HS-5 (cell line): ENCODE measurements at places on chromosomes 16 and 17.
A peak's percentile ranks its signal among the peaks of the same experiment; 100 is the strongest.

DNA sequence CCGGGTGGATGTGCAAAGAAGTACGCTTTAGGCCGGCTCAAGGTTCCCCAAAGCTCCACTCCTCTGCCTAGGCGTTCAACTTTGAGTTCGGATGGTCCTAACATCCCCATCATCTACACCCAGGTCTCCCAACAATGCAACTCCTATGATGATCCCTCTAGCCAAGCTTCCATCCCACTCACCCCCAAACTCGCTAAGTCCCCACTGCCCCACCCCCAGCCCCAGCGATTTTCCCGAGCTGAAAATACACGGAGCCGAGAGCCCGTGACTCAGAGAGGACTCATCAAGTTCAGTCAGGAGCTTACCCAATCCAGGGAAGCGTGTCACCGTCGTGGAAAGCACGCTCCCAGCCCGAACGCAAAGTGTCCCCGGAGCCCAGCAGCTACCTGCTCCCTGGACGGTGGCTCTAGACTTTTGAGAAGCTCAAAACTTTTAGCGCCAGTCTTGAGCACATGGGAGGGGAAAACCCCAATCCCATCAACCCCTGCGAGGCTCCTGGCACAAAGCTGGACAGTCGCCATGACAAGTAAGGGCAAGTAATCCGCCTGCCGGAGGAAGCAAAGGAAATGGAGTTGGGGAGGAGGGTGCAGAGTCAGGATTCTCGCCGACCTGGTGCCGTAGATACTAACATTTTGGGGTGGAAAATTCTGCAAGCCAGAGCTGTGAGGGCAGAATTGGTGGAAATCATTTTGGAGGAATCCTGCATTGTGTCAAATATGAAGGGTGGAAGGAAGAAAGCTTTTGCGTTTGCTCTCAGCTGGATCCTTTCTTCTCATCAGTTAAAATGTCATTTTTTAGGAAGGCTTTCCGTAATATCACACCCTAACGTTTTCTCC is at the start of gene TP53:
TSS of gene TP53 (minus strand) at position 419 of the 836 bp plus-strand sequence. CDS start 10,896 bp downstream, outside the sequence.
- peak; percentile 88 for DNase-seq

- no peak for DNase-seq
Observed at GRCh38 chr17:78133179-78133951, 2.8 kb downstream of the TMC8 start.

GRCh38 chr17:6775871-6776405 is at the start of gene FBXO39:
Gene FBXO39, plus strand, starts transcription at chr17:6776215. Its CDS starts 3,654 bp downstream, at chr17:6779869.
- DNase-seq, result no peak

GRCh38 chr16:8931859-8932258 is 31.8 kb downstream of the USP7 start:
- DNase-seq, result no peak

GRCh38 chr17:60933739-60934138 is 256.1 kb downstream of the BCAS3 start:
- DNase-seq, result no peak

GRCh38 chr16:69763599-69763942 is 1.4 kb downstream of the WWP2 start:
- DNase-seq, result no peak

DNA sequence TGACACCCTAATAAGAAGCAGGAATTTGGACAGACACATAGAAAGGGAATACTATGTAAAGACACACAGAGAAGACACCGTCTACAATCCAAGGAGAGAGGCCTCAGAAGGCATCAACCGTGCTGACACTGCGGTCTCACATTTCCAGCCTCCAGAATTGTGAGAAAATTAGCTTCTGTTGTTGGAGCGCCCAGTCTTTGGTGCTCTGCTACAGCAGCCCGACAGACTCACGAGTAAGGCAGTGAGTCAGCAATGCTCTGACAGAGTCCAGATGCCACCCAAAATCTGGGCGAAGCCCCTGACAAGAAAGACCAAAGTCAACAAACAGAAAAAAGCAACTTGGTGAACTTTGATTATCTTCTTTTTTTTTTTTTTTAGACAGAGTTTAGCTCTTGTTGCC is 32.5 kb upstream of the RAI1 start:
- no peak for DNase-seq

GRCh38 chr16:3595110-3595486 is 16.3 kb downstream of the SLX4 start:
- no peak for DNase-seq

- no peak for DNase-seq
Observed at GRCh38 chr17:65283704-65284103, 146.5 kb downstream of the RGS9 start.

GRCh38 chr17:72342627-72343527 is 222.1 kb downstream of the SOX9 start:
- no peak for DNase-seq

DNA sequence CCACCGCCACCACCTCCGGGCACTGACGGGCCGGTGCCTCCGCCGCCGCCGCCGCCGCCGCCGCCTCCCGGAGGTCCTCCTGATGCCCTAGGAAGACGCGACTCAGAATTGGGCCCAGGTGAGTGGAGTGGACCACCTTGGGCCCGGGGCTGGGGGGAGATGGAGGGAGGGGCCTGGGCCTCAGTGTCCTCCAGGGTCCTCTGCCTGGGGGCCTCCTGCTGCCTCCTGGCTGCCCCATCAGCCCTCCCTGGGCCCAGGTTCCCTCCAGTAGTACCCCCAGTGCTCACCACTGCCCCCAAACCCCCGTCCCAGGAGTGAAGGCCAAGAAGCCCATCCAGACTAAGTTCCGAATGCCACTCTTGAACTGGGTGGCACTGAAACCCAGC is 19.9 kb downstream of the SPATA32 start:
- DNase-seq, result no peak

DNA sequence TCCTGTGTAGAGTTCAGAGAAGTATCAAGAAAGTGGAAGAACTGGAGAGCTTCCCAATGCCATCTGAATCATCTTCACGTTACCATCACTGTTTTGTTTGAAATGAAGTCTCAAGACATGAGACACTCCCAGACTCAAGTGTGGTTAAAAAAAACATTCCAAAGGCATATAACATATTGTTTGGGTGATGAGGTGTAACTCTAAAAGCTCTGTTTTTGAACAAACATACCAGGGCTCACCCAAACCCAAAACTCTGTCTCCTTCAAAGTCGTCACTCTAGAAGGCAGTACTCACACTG is 6.3 kb upstream of the ZCCHC14 start:
- peak; percentile 42 for DNase-seq

GRCh38 chr17:79156463-79157095 is 82.0 kb downstream of the ENGASE start:
- no peak for DNase-seq

- DNase-seq, result no peak
Observed at GRCh38 chr17:75352079-75352569, 53.4 kb downstream of the GRB2 start.

GRCh38 chr17:78304549-78305037 is 55.3 kb downstream of the SOCS3 start:
- DNase-seq, result no peak

- no peak for DNase-seq
Observed at GRCh38 chr17:34302636-34303035, 16.6 kb upstream of the CCL8 start.

DNA sequence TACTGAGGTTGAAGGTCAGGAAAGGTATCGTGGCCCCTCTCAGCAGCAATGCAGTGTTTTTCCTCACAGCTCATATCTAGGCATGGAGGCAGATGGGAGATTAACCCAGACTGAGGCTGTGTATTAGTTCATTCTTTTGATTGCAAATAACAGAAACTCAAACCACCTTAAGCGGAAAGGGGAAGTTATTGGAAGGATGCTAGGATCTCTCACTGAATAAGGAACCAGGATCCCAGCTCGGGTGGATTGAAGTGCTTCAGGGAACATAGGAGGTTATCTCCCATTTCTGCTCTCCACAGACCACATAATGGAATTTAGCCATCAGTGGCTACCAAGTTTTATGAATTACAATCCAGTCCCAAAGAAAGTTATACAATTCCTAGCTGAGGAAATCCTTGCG is 8.2 kb downstream of the ZNF689 start:
- no peak for DNase-seq

DNA sequence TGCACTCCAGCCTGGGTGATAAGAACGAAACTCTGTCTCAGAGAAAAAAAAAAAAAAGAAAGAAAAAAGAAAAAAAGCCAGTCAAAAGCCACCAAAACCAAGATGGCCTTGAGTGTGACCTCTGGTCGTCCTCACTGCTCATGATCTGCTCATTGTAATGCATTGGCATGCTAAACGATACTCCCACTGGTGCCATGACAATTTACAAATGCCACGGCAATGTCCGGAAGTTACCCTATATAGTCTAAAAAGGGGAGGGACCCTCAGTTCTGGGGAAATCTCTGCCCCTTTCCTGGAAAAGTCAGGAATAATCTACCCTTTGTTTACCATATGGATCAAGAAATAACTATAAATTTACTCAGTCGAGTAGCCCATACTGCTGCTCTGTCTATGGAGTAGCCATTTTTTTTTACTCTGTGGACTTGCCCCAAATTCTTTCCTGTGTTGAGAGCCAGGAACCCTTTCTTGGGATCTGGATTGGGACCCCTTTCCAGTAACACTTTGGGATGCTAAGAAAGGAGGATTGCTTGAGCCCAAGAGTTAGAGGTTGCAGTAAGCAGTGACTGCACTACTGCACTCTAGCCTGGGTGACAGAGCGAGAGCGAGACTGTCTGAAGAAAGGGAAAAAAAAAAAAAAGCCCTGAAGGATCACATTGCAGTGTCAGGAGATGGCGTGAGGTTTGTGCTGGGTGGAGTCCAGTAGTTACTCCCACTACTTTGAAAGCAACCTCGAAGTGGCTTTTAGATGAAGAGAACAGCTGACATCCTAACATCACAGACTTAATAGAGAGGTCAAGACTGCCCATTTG is 3.7 kb upstream of the TMEM231 start:
- DNase-seq, result no peak

- DNase-seq, result no peak
Observed at GRCh38 chr17:18319604-18320256, 4.6 kb downstream of the SMCR8 start.

DNA sequence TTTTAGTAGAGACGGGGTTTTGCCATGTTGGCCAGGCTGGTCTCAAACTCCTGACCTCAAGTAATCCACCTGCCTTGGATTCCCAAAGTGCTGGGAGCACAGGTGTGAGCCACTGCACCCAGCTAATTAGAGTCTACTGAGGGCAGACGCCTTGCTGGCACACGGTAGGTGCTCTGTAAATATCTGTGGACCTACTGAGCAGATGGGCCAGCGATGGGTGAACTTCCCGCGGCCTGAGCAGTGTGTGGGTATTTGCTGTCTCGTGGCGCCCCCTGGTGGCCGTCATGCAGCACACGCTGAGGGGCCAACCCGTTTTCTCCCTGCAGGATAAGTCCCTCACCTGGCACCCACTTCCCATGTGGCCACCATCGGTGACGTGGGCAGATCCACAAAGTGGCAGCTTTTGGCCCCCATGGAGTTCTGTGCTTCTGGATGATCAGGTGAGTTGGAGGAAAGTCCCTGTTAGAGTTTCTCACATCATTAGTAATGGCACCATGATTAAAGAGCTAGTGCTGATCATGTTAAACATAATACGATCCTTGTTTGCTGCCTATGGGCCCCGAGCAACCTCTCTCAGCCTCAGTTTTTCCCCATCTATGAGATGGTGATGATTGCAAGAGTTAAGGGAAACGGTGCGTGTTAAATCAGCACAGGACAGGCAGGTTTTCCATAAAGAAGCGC is 40.7 kb downstream of the ZDHHC7 start:
- DNase-seq, result no peak

DNA sequence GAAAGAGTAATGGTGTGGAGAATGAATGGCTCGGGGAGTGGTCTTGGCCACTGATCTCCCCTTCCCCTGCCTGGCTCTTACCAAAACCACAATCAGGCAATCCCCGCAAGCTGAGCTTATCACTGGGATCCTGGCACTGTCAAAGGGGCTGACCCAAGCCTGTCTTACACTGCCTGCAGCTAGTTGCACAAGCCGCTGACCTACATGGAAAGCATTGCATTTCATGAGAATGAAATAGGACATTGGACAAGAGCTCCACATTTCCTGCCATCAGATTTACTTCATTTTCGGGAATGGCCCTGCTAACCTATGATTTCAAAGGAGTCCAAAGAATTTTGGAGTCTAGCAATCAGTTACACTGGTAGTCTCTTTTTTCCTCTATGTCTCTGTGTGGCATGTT is 146.4 kb downstream of the PCTP start:
- DNase-seq, result no peak

- no peak for DNase-seq
Observed at GRCh38 chr16:31485571-31485970, 2.6 kb downstream of the SLC5A2 start.

DNA sequence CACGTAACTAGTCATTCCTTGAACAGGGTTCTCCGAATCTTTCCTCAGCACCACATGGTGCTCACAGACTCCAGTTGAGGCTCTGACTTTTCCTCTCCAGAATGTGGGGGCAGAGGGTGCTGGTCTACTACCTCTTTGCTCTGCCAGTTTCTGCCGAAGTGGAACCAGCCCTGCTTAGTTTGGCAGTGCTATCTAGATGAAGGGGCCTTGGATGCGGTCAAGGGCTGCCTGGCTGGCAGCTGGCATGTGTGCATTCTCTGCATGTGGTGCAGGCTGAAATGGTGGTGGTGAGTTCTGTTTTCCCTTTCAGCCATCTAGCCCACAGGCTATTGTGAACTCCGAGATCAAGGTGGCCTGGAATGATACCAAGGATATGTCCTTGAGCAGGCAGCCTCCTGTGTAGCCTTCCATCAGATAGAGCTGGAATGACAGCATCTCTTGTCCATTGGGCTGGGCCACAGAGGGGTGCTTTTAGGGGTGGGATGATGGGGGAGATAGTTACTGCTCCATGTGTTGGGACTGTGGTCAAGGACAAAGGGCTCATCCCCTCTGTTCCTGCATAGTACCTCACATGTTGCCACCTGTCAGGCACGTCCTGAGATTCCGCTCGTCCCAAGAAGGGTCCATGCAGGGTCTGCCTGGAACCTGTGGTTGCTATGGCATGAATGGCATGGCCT is 2.0 kb downstream of the DYNLL2 start:
- no peak for DNase-seq

DNA sequence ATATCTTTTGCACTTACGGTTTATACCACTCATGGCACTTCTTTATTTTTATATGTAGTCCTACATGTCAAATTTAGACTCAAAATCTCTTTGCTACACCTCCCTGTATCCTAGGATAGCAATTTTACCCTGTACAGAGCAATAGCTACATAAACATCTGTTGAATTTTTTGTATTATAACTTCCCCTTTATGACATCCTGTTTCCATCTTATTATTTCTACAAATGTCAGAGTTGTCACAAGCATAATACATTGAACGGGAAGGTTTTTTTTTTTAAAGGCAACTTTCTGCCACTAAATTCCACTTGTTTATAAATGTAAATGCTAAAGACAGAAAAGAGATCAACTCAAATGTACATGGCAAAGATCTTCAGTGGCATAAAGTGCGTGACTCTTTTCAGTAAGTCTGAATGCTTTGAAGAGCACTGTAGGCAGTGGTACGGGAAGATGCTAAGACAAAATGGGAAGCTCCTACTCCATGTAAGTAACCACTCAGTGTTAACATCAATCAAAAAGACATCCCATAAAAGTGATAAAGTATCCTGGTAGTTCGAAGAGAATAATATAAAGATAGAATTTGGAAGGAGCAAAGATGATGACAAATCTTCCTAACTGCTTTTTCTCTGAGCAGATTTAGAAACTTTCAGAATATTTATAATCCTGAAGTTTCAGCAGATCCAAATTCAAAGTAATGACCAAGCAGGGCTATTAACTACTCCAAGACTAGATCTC is 26.8 kb downstream of the GNA13 start:
- DNase-seq, result no peak

- no peak for DNase-seq
Observed at GRCh38 chr17:80604009-80604669, 59.5 kb downstream of the RPTOR start.
